HuH-7 (cell line): ENCODE measurements at places on chromosomes 6 and 20.

- DNase-seq, result no peak
These were observed 242.3 kb downstream of the TMEM242 start for GRCh38 chr6:157080986-157081391.

DNA sequence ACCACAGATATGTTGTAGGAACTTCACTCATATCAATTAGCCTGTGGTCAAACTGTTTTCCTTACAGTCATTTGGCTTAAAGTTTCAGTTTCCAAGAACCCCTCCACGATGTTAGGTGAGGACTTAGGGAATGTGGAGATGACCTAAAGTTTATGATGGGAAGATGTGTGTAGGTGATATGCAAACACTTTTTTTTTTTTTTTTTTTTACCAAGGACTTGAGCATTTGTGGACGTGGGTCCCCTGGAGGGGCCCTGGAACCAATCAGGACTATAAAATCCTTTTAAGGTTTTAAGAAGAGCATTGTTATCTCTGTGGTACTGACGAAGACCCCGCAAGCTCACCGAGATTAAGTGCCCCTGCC is 478 bp upstream of the MTHFD1L start:
- no peak for DNase-seq

GRCh38 chr6:10412461-10413261 is 2.2 kb downstream of the TFAP2A start:
- DNase-seq, result peak; percentile 73

DNA sequence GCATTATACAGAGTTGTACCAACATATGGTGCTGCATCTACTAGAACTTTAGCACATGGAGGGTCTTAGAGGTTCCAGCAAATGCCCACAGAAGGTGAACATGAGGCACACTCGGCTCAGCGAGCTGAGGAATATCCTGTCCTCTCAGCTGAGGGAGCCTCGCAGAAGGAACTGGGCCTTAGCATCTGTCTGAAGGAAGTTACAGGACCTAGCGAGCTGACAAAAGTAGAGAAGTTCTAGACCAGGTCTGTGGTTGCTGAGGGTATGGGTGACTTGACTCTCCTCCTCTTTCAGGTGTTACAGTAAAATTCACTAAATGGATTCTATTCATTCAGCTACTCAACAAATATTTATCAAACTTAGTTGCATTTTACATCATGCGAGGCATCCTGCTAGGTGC is 157.2 kb downstream of the ZDHHC14 start:
- DNase-seq, result no peak

- DNase-seq, result no peak
These were observed 82.9 kb downstream of the ANKRD60 start for GRCh38 chr20:58145506-58146080.

DNA sequence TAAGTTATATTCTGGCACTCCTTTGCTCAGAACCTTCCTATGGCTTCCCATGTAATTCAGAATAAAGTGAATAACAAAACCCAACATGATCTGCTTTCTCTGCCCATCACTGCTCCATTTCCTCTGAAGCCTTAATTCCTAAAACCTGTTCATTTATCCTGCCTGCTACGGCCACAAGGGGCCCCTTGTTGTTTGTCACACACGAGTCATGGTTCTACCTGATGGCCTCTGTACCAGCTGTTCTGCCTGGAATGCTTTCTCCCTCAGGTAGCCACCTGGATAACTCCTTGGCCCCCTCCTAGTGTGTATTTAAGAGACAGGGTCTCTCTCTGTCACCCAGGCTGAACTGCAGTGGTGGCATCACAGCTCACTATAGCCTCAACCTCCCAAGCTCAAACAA is 26.8 kb downstream of the ERGIC3 start:
- peak; percentile 80 for DNase-seq

- DNase-seq, result no peak
These were observed 164.8 kb upstream of the MAN1A1 start for GRCh38 chr6:119514345-119514744.

DNA sequence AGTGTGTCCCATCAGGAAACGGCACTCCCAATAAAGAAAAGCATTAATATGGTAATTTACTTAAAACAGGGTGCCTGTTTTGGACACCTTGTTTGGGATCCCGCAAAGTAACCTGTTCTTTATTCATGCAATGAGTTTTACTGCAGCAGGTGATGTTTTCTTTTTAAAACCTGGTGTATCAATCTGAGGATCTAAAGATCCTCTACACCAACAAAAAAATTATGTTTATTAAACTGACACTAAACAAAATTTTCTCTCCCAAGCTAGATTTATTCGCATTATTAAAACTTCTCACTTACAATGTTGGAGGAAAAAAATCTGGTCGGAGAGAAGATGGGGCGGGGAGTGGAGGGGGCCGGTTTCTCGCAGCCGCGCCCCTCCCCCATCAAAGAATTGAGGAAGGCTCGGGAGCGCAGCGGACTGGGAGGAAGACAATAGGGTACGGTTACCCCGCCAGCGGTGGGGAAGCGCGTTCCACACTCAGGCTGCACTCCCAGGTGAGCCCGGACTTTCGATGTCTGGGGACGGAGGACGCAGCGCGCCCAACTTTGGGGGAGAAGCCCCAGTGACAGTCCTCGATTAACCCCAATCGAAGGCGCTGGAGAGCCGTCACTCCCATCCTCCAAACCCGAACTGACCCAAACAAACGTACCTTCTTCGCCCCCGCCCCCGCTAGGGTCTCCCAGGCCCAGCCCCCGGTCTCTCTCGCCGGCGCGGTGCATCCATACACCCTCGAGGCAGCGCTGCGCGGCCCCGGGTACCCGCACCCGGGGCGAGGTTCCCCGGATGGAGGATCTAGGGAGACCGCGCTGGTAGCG is 1.3 kb downstream of the CD24 start:
- DNase-seq, result peak; percentile 50

DNA sequence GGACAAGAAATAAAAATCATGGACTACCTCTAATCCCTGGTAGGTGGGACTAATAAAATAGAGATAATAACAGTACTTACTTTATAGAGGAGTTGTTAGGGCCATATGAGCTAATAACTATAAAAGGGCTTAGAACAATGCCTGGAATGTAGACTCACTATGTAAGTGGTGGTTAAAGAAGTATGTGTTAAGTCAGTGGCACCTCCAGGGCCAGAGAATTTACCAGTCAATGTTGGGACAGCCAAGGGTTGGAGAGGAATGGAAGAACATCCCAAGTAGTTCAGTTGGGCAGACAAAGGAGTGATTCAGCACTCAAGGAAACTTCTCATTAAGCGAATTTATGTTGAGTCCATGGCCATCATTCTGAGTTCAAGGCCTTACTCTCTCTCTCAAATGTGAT is 116.8 kb downstream of the OTOR start:
- no peak for DNase-seq

GRCh38 chr6:143160439-143161220 is 99.9 kb downstream of the AIG1 start:
- no peak for DNase-seq

DNA sequence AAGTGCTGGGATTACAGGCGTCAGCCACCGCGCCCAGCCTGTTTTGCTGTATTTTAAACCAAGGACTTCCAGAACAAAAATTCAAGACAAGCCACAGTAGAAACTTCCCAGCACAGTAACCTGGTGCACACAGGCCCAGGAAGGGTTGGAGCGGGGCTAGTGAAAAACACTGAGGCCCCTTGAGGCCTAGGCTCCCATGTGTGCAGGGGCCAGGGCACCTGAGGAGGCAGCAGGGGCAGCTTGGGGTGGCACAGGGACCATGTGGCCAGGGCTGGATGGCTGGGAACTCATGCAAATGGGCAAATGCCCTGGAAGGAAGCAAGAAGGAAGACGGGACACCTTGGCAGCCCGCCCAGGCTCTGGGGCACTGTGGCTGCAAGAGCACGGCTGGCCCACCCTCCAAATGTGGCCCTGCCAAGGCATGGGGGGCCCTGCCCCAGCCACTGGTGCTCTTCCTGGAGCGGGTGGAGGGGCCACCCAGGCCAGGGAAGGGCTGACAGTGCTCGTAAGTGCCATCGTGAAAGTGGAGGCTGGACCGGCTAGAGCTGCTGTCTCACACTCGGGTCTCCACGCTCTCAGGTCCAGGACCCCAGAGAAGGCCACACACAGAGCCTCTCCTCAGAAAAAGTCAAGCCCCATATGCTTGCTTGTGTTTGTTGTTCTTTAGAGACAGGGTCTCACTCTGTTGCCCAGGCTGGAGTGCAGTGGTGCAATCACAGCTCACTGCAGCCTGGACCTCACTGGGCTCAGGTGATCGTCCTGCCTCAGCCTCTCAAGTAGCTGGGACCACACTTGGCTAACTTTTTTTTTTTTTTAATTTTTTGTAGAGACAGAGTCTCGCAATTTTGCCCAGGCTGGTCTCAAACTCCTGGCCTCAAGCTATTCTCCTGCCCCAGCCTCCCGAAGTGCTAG is 10.3 kb downstream of the SLC2A4RG start:
- DNase-seq, result no peak

DNA sequence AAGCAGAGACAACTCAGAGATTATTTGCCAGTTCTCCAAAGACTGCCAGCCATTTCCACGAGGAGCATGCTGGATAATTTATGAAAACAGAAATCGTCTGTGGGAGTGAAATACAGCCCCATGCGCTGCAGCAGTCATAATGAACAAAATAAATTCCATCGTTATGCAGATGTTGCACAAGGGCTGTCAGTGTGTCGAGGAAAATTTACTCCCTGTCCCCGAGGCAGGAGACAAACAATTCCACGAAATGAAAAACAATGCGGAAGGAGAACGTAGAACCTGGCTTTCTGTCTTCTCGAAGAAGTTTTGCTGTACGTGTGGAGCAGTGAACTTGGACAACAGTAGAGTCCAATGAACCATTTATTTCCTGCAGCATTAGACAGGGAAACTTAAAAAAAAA is 399.4 kb downstream of the CD83 start:
- no peak for DNase-seq

DNA sequence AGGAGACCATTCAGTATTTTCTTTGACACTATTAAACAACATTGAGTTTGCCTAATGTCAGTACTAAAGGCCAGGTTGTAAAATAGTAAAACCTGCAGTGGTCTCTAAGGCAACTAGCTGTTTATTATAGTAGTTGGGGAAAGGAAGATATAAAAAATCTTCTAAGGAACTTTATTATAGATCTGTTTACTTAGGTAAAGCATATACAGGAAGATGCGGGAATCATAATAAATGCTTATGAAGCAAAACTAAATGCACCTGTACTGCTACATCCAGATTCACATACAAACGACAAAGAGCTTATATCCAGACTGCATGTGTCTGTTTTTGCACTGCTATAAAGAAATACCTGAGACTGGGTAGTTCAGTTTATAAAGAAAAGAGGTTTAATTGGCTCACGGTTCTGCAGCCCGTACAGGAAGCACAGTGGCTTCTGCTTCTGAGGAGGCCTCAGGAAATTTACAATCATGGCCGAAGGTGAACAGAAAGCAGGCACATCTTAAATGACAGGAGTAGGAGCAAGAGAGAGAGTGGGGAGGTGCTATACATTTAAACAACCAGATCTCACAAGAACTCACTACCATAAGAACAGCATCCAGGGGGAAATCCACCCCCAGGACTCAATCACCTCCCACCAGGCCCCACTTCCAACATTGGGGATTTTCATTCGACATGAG is 8.7 kb upstream of the TRIM39 start:
- DNase-seq, result no peak

- DNase-seq, result no peak
These were observed 49.4 kb upstream of the CD83 start for GRCh38 chr6:14068133-14068532.

GRCh38 chr20:22070610-22071058 is 365.2 kb downstream of the PAX1 start:
- no peak for DNase-seq

DNA sequence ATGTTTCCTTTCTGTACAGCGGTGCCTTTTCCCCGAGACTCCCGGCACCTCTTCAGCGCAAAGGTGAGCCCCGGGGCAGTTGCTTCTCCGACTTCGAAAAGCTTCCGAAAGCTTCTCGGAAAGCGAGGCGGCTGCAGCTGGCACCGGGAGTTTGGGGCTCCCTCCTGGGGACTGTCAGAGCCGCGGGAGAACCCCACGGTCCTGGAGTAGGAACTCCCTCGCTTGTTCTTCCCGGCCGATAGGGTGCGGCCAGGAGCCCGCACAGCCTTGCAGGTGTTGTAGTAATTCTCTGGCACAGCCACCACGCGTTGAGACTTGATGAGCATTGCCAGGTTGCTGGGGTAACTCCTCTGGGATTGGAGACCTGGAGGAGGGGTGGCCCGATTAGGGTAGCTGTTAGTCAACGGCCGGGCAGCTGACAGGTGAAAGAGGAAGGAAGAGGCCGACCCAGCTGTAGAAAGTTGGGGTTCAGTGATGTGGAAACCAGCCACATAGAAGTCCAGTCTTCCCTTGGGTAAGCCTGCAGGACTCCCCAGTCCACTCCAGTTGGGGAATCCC is 721 bp downstream of the KDM1B start:
- peak; percentile 60 for DNase-seq

GRCh38 chr6:150531957-150532356 is 67.7 kb upstream of the PLEKHG1 start:
- no peak for DNase-seq

- DNase-seq, result no peak
These were observed 199.6 kb downstream of the TTLL2 start for GRCh38 chr6:167524261-167525111.

DNA sequence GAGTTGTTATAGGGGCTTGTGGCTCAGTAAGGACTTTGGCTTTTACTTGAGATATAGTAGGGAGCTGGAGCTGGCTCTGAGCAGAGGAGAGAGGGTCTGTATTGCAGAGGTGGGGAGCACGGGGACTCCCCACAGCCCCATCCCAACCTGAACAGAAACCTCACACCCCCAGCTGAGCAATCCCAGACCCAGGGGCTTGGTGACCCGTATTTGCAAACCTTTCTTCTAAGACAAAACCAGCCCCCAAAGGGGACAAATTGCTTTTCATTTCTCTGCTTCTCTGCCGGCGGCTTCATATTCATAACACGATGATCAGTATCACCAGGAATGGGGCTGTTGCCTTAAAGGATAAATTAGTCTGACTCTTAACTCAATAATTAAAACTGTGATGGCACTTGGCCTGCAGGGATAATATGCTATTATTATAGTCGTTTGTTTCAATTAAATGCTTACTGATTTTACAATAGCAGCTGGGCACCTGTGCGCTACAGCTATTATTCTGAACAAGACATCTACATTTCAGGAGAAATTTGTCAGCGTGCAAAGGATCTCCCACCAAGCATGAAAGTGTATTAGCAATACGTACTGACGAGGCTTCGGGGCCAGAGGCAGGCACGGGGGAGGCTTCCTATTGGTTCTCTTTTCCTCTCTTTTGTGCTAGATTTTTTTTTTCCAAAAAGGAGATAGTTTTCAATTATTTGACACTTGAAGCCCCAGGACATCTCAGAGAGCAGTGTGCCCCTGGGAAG is 118.1 kb downstream of the TOX2 start:
- DNase-seq, result no peak

- no peak for DNase-seq
These were observed 22.3 kb upstream of the SMOC2 start for GRCh38 chr6:168418711-168419121.

DNA sequence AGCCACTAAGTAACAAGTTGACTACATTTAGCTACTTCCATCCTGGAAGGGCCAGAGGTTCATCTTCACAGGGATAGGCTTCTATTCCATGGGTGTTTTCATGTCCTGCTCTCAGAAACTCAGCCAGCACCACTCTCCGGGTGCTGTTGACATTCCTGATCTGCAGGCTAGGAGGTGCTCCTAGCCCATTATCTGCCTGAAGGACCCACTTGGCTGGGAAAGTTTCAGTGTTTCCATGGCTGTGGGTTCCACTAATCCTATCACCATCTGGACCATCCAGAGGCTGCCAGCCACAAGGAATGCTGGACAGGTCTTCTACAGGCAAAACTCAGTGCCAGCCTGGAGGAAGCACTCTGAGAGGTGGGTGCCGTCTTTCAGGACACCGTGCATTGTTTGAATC is 45.2 kb downstream of the HLA-G start:
- DNase-seq, result no peak
